DND-41 (cell line): ENCODE measurements at places on chromosomes 2 and 18.

- no peak for DNase-seq
Measured at GRCh38 chr2:44599130-44599529, 237.4 kb downstream of the CAMKMT start.

DNA sequence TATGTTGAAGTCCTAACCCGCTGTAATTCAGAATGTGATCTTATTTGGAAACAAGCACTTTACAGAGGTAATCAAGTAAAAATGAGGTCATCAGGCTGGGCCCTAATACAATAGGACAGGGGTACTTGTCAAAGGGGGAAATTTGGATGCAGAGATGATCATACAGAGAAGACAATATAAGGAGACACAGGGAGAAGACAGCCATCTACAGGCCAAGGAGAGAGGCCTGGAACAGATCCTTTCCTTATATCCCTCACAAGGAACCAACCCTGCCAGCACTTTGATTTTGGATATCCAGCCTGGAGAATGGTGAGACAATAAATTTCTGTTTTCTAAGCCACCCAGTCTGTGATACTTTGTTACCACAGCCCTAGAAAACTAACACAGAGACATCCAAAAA is 104.3 kb downstream of the METTL4 start:
- no peak for DNase-seq

GRCh38 chr18:62409821-62410220 is 84.7 kb downstream of the TNFRSF11A start:
- DNase-seq = no peak

DNA sequence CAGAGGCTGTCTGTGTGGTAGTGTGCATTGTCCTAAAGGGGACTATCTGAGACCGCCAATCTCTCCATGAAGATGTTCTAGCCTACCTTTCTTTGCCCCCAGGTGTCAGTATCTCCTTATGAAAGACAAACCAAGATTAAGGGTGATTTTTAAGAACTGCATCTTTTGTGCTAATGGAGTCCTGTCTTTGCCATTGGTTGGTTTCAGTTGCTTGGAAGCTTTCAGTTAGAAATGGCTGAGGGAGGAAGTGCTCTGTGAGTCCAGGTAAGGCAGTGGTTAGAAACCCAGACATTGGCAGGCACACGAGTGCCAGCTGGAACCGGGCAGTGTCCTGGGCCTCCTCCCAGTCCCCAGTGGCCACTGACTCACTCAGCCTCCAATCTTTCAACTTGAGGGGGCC is 111.3 kb downstream of the DOCK10 start:
- DNase-seq = no peak

DNA sequence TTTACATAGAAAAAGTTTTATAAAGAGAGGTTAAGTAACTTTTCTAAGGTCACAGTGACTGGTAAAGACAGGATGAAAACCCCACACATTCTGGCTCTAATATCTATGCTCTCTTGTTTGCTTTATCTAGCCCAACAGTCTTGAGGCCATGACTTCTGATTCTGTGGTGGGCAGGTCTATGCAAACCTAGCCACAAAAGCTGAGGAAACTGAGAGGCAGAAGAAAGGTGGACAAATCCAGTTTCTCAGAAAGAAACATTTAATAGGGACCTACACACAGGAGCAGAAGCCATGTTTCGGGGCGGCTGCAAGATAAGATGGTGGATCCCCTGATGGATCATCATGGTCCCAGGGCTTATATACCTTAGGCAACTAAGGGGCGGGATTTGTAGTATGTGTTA is 21.8 kb downstream of the HSPD1 start:
- DNase-seq = no peak

DNA sequence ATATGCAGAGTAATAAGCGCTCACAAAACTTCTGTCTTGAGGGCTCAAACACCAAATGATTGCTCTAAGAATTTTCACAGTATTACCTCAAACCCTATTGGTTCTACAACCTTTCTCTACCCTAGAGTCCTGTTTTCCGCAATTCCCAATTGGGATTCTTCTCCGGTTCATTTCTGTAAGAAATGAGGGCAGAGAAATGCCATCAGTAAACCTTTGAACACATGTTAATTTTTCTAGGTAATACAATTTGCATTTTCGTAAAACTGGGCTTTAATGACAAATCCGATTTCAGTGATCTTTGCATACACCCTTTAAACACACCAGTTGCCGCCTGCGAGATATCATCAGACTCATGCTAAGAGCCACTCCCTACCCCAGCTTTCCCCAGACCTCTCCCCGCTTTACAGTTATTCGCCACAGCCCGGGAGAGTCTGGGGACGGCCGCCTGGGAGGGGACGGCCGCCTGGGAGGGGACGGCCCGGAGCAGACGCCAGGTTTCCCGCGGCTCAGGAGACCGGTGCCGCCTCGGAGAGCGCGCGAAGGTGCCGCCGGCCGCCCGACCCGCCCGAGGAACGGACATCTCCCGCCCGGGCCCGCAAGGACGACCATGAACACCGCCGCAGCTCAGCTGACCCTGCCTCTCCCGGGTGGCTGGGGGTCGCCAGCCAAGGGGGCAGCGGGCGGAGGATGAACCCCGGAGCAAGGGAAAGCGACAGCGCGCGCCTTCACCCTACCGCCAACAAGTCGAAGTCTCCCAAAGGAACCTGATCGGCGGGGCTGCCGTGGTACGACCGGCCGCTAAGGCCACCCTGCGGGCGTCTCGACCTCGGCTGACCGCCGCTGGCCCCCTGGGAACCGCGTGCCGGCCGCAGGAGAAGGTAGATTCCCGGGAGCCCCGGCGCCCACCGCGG is 463 bp downstream of the SMC6 start:
- peak; percentile 46 for DNase-seq

- peak; percentile 90 for DNase-seq
Measured at GRCh38 chr2:201882353-201883090, 76.2 kb downstream of the CDK15 start.

GRCh38 chr2:68411397-68412126 is 46.5 kb downstream of the PLEK start:
- DNase-seq = no peak

DNA sequence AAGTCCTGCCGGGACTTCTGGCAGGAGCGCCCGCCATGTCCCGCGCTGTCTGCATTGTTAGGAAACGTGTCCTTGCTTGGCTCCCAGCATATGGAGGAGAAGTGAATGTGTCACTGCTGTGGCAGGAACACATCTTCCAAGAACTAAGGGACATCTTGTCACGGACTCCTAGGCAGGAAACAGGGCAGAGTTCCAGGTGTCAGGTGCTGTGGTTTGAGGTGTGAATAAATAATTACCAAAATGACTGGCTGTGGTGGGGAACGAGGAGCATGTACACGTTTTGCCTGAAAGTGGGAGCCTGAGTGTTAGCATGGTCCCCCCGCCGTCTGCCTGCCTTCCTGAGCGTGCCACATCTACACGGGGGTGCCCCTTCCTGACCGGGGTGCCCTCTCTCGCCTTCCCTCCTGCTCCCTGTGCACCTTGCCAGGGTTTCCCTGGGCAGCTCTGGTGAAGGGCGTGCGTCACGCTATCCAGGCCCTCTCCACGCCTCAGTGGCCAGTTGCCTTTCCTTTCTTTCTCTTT is 237.5 kb downstream of the LDLRAD4 start:
- DNase-seq = peak; percentile 77

- DNase-seq = no peak
Measured at GRCh38 chr2:23430263-23430662, 45.3 kb downstream of the KLHL29 start.

GRCh38 chr18:35026407-35027061 is 14.7 kb upstream of the MAPRE2 start:
- no peak for DNase-seq

GRCh38 chr2:166651080-166651675 is 157.1 kb upstream of the SCN7A start:
- no peak for DNase-seq

DNA sequence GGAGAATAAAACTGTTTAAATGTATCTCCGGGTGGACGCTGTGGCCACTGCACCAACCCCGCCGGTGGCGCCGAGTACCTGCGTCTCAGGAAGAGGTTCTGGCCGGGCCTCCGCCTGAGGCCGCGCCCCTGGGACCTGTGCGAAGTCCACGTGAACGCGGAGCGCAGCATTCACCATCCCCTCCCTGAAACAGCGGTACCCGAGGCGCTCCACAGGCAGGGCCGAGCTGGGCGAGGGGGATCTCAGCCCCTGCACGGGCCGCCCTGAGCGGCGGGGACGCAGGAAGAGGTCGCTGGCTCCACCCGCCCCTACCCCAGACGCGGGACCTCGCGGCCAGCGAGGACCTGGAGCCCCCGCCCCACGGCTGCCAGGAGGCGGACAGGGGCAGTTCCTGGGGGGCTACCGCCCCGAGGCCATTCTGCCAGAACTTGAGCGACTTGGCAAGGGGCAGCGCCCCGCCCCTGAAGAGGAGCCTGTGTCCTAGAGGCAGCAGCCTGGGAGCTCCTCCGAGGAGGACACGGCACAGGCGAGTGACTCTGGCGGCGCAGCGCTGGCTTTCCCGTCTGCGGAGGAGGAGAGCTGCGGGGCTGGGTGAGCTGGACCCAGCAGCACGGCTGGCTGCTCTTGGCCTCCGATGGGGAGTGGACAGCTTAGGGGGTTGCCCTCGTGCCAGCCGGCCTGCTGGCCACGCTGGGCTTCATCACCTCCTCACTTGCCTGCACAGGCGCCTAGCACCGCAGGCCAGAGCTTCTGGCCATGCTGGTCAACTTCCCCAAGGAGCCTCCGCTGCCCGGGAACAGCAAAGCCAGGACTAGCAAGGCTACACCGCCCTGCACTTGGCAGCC is 9.7 kb upstream of the TEKT4 start:
- no peak for DNase-seq

DNA sequence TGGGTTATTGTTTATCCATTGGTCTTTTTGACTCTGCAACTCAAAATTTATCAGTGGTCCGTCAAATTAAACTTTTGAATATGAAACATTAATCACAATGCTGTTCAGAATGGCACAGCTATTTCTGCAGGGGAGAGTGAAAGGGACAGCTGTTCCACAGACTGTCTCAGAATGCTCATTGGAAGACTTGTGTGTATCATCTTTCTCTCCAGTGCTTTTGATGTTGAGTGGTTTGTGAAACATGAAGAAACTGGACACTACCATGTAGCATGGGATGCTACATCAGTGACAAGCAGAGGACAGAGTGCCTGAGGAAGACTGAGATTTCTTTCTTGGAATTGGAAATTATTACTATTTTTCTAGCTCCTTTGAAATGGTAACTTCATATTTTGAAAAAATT is 115.7 kb downstream of the PLCL1 start:
- no peak for DNase-seq

- DNase-seq = peak; percentile 12
Measured at GRCh38 chr2:229775614-229776313, 61.4 kb upstream of the DNER start.

DNA sequence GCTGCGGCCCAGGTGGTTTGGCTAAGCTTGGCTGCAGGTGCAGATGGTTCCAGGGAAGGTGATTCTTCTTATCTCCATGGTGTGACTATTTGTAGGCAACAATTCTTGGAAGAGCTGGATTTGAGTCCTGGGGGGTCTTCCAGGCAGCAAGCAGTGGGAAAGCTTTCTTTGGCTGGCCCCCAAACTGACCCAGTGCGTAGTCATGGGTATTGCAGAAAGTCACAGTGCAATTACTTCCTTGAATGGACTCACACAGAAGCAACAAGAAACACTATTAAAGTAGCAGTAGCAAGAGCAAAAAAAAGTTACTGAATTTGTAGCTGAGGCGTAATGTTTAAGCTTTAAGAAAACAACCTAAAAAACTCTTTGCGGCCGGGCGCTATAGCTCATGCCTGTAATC is 293.6 kb upstream of the ATP5MC3 start:
- no peak for DNase-seq

DNA sequence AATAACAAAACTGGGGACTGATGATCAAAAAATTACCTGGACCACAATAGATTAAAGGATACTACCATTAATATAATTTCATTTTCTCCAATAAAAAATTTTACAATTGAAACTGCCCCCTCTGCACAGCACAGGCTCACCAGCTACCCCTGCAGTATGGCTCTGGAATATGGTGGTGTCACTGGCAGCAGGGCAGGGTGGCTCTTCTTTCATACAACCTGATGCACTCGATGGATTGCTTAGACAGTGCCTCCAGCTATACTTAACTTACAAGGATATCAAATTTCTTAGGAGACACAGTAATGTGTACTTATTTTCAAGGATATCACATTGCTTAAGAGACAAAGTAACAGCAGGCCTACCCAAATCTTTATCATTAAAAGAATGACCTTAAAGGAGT is 124.0 kb downstream of the PRELID3A start:
- no peak for DNase-seq

DNA sequence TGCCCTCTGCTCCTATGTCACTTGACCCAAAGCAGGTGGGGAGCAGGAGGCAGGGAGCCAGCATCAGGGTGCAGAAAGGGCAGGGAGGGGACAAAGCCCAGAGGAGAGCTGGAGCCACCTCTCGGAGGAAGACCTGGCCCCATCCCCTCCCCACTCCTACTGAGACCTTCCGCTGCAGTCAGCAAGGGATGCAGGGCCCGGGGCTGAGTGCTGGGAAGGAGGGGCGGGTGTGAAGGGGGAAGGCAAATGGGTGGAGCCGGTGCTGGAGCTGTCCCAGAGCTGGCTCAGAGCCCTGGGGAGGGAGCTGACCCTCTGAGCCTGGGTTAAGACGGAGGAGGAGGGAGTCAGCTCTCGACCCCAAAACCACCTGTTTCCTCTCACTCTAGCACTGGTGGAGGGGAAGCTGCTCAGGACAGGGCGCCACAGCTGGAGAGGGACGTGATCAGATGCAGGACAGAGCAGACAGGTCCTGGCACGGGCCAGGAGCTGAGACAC is 33.8 kb downstream of the HS1BP3 start:
- DNase-seq = no peak

- no peak for DNase-seq
Measured at GRCh38 chr2:187920511-187920910, 366.3 kb upstream of the TFPI start.

GRCh38 chr2:38549071-38549704 is 53.5 kb downstream of the HNRNPLL start:
- no peak for DNase-seq

DNA sequence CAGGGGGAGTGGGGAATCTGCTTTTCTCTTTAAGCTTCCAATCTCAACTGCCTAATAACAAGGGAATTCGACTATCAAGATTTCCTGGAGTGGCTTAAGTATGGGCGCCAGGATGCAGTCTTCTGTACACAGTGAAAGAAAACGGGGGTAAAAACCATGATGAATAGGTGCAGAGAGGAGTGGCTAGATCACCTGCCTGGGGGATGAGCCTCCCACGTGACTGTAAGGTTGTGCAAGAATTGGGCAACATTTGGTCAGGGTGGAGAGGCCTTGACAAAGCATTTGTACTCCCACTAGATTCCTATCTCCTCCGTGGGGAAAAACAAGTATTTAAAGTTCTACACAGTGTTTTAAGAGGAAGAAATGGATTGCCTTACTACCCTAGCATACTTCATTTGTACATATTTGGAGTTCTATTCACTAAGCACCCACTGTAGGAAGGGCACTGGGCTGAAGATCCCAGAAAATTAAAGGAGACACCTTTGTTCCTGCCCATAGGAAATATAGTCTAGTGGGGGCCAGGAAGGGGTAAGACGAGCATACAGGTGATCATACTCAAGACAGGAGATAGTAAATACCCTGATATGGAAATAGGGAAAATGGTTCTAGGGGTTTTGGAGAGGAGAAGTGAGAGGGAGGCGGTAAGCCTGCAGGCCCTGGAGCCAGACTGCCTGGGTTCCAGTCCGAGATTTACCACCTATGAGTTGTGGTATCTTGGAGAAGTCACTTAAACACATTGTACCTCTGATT is 29.2 kb downstream of the EPAS1 start:
- no peak for DNase-seq

- no peak for DNase-seq
Measured at GRCh38 chr2:96806468-96807126, 9.5 kb upstream of the CNNM3 start.
